ENCODE measurements at places on chromosomes 6 and 20.

DNA sequence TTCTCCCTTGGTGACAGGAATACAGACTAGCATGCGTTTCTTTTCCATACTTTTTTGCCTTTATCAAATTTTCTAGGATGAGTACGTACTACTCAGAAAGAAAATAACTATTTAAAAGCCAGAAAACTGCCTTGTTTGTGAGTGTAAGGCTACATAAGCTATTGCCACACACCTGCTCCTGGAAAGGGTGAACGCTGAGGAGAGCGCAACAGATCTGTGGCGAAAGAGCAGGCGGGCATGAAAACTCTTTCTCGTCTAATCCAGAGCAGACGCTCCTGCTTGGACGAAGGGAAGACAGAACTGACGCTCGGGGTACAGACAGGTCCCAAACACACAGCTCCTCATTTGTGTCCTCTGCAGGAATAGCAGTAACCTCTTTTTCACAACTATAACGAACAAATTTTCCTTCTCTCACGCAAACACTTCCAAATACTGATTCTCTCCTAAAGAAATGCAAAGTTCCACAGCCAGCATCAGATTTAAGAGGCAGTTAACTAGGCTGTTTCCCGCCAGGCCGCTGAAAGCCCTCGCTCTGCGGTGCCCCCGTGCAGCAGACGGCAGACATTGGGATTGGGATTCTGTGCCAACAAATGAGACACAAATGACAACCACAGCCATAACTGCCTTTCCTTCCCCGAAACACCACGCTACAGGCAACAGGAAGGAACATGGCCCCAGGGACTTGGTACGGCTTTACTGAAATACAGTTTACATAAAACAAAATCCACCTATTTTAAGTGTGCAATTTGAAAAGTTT is 20.0 kb downstream of the TAF4 start:
- DNase-seq, result no peak

- no peak for DNase-seq
Observed at GRCh38 chr20:10795286-10796026, 121.7 kb upstream of the JAG1 start.

GRCh38 chr20:63846128-63846771 is 15.0 kb upstream of the ABHD16B start:
- DNase-seq, result no peak

DNA sequence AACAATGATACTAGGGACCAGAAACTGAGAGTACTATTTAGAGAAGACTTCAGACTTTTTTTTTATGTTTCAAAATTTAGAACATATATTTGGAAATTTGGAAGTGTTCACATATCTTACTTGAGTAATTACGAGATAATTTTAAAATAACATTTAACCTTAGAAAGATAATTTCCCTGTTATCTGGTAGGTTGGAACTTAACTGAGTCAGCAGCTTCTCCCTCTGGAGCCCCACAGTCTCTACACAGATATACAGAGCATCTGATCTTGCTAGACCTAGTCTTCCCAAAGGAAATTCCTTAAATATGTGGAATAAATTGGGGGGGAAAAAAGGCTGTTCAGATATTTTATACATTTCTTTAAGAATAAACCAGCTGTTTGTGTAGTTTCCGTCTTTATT is 48.6 kb downstream of the TSPYL4 start:
- DNase-seq, result no peak

DNA sequence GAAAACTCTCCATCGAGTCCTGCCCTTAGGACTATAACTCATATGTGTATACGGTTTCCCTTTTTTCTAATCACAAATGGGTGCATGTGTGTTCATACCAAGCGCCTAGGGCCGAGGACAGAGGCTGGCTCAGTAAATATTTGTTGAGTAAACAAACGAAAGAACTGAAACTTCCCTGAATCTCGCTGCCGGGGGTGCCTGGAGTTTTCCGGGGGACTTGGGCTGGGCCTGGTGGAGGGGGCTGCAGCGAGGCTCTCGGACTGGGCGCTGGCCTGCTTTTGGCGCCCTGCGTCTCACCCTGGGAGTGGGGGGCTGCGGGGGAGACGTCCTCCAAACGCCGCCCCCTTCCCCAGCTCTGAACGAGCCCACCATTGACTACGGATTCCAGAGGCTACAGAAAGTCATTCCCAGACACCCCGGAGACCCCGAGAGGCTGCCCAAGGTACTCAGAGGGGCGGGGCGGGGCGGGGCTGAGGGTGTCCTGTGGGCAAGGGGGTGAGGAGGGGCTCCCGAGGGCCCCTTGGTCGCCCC is 49.0 kb downstream of the CPXM1 start:
- DNase-seq, result no peak

- no peak for DNase-seq
Observed at GRCh38 chr6:155412335-155412734, 43.3 kb downstream of the NOX3 start.

DNA sequence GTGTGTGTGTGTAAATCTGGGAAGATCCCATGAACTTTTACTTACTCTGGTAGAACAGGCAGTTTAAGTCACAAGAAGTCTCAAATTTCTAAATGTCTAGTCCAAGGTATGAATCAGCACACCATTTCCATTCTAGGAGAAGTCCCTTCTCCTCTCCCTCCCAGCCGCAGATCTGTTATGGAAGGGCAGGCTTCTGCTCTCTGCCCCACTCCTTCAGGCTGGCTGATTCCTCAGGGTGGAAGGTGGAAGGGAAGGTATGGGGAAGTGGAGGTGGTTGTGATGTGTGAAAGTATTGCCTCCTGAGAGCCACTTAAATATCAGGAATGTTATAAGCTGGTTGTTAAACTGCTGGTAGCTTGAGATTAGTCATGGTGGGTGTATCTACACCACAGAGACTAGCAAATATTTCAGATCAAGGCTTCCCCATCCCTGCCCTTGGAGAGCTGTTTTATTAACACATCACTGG is 44.5 kb upstream of the LAMA4 start:
- no peak for DNase-seq

DNA sequence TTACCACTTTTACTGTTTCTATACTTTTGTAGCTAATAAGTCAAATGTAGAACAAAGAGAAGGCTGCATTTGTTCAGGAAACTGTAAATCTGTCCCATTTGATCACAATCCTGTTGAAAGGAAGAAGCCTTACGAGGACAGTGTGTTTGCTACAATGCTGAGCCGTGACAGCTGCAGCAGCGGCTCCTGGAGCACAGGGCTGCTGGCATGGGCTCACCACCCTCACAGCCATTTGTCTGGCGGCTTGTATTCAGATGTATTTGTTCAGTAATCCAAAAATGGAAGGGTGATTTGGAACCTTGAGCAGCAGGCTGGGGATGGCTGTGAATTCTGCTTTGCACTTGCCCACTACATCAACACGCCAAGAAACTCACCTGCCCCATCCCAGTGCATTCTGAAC is 5.7 kb downstream of the TUBB2A start:
- DNase-seq, result no peak

DNA sequence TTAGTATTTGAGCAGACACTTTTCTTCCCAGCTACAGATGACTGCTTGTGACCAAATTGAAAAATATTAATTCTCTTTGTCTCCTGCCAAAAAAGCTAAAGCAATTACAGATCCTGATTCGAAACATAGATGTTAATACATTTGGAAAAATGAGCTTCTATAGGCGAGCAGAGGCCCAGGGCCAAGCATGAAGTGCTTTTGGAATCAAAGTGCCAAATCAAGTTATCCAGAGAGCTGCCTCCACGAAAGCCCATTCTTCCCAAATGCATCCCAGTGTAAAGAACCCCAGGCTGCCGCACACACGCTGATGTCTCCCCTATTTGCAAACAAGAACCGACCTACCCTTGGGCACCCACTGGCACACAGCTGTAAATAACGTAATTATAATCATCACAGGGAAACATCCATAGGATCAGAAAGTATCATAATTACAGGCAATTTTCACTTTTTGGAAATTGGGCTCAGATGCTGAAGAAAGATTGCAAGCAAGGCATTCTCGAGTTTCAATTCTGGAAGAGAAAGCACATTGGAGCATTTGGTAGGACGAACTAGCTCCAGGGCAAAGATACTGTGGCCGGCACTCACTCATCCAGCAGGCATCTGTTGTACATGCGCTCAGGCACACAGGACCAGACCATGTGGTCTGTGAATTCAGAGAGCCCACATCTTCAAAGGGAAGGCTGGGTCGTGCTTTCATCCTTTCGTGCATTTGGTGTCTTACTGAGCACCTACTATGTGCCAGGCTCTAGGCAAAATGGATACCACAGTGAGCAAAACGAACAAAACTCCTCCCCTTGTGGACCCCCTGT is 45.9 kb downstream of the BMP7 start:
- DNase-seq, result no peak

DNA sequence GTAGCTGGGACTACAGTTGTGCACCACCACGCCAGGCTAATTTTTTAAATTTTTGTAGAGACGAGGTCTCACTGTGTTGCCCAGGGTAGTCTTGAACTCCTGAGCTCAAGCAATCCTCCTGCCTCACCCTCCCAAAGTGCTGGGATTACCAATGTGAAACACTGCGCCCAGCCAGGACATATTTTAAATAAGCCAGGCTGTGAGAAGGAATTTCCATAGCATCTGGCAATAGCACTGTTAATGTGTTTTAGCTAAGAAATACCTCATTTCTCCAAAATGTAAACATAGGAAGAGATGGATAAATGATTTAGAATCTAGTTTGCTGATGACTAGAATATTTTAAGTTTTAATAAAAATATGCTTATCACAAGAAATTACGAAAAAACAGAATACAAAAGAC is 27.0 kb upstream of the SLA2 start:
- DNase-seq, result no peak

GRCh38 chr6:125406741-125407140 is 105.0 kb upstream of the HDDC2 start:
- no peak for DNase-seq

DNA sequence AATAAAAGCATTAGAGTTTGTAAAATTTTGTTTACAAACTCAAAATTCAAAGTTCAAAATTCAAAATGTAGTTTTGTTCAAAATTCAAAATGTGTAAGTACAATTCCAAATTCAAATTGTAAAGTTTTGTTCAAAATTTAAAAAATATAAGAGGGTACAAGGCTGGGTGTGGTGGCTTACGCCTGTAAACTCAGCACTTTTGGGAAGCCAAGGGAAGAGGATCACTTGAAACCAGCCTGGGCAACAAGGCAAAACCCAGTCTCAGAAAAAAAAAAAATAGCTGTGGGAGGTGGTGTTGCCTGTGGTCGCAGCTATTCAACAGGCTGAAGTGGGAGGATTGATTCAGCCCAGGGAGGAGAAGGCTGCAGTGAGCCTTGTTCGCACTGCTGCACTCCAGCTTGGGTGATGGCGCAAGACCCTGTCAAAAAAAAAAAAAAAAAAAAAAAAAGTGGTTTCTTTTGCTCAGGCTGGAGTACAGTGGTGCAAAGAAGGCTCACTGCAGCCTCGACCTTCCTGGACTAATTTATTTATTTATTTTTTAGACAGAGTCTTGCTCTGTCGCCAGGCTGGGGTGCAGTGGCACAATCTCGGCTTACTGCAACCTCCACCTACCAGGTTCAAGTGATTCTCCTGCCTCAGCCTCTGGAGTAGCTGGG is 5.4 kb upstream of the ZBTB12 start:
- no peak for DNase-seq

GRCh38 chr6:52399511-52400312 is 20.4 kb upstream of the EFHC1 start:
- DNase-seq, result peak; percentile 9

DNA sequence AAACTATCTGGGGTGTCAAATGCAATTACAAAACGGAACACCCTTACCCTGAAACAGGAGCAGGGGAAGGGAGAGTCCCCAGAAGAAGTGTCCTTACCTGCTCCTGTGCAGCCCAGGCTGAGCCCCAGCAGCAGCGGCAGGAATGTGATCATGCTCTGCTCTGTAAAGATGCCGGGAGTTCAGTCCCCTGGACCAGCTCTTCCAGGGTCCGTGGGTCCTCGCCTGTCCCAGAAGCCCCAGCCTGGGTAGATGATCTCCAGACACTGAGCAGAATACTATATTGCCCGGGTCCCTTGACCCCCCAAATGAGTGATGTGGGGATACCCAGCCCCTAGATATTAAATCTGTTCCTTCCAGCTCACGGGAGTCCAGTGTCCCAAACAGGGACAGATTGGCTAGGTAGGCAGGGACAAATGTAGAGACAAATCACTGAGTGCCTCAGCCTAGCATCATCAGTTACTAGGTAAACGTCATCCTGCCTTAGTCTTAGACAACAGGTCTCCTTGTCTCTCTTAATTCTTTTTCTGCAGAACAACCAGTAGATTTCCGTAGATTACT is at the start of gene HLA-DMB:
Gene HLA-DMB (minus strand): TSS at position 373 of the 558 bp plus-strand sequence. CDS start 221 bp downstream, at position 152.
- DNase-seq, result peak; percentile 11

- no peak for DNase-seq
Observed at GRCh38 chr6:25630508-25631278, 21.3 kb upstream of the SCGN start.

GRCh38 chr20:49583669-49584417 is 15.9 kb upstream of the PTGIS start:
- no peak for DNase-seq

DNA sequence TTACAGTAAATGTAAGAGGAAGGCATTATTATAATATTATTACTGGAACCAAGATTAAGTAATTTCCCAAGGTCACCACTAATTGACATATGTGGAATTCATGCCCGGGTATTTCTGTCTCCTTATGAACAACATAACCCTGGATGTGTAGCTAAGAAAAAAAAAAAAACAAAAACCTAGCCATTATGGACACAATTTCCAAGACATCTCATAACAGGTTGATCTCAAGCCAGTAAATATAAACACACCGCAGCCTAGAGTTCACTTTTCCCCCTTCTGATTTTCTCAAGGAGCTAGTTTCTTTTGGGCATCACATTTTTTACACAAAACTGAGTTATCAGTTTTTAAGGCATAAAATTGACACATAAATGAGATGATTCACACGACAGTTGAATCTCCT is 306.5 kb upstream of the RSPO3 start:
- DNase-seq, result no peak

DNA sequence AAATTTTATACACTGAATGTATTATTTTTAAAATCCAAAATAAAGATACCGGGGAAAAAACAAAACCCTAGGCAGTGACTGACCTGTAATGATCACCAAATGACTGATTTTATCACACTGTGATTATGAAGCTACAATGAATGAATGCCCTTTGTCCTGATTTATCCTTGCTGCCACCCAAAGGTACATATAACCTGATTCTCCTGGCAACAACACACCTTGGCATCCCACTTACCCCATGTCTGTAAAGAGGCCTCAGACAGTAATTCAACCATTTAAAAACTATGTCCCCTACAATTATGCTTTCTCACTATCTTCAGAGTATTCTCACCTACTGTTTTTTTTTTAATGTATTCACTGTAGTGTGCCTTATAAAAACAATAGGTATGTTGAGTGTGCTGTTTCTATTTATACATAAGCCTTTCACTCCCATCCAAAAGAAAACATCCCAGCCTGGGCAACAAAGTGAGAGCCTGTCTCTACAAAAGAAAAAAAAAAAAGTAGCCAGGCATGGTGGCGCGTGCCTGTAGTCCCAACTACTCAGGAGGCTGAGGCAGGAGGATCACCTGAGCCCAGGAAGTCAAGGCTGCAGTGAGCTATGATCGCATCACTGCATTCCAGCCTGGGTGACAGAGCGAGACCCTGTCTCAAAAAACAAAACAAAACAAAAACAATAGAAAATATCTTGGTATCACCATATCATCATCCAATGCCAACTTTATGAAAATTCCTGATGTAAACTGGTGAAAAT is 21.7 kb downstream of the B4GALT5 start:
- no peak for DNase-seq
